Stimulated activated CD8-positive, alpha-beta memory T cell treated with anti-CD3 and anti-CD28 coated beads, Interleukin-7, amount 100 ng/mL, for 48 hours (primary cell): ENCODE measurements at places on chromosomes 4 and X.

- DNase-seq = no peak
Observed at GRCh38 chr4:186172546-186172945, 18.8 kb upstream of the CYP4V2 start.

DNA sequence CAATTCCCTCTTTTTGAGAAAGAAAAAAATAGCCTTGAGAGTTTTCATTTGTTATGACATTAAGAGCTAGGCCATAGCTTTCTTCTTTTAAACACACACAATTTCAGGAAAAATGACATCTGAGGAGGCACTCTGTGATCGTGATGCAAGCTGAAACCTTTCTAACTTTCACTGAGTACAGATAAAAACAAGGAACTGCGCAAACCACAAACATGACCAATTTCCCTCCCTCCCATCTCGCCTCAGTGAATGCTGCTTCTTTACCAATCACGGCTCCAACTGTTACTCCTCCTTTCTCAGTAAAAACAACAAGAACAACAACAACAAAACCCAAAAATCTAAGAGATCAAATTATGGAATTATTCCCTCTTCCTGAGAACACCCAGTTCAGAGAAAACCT lies 626.8 kb downstream of the TLL1 start:
- DNase-seq = no peak

DNA sequence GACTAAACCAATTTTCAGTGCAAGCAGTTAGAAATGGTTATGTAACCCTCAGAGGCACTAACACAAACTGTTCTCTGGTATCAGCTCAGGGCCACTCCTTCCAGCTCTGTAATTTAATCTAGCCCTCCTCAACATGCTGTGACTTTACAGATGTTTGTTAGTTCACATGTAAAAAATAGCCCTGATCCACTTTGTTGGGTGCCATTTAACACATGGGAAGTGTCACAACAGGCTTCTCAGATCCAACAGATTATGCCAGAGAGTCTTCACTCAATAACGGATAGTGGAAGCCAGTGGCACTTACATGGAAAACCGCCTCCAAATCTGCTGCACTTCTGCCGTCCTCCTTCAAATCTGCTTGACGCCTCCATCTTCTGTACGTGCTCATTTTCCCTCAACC lies 51.6 kb downstream of the ATP8A1 start:
- DNase-seq = no peak

GRCh38 chr4:167114416-167114971 lies 119.8 kb downstream of the SPOCK3 start:
- DNase-seq = no peak

GRCh38 chr4:26185436-26185835 lies 135.4 kb upstream of the RBPJ start:
- DNase-seq = no peak

DNA sequence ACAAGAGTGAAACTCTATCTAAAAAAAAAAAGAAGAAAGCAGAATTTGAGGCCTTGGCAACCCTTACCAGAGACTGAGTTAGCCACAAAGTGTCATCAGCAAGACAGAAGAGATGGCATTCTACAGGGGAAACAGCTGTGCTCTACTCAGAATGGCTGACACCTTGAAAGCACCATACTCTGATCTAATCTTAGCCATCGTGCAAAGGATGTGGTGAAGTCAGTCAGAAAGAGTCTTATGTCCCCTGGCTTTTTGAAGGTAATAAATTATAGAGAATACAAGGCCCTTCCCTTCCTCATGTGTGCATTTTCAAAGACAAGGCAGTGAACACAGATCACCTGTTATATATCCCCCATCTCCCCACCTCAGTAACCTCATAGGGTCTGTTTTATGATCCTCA lies 13.2 kb downstream of the CLNK start:
- no peak for DNase-seq

- no peak for DNase-seq
Observed at GRCh38 chr4:71941001-71941400, 90.8 kb upstream of the NPFFR2 start.

- DNase-seq = no peak
Observed at GRCh38 chr4:151198748-151199147, 78.2 kb upstream of the PRSS48 start.

GRCh38 chrX:48613502-48614160 lies 16.3 kb downstream of the WDR13 start:
- DNase-seq = no peak

DNA sequence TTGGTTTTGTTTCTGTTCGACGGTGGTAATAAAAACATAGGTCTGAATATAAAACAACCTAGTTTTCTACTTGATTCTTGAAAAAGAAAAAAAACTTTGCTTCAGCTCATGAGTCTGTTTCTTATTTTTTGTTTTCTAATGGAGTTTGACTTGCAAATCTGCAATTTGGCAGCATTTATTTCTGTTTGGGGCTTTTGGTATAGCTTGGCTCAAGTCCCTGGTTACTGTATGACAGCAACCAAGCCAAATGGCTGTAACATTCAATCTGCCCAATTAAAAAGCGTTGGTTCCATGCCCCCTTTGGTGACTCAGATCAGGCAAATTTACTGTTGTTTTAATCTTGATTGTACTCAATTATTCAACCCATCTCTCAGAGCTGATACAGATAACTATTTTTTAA lies 263.4 kb downstream of the GRIA3 start:
- DNase-seq = no peak

- no peak for DNase-seq
Observed at GRCh38 chr4:98199247-98199646, 56.0 kb upstream of the STPG2 start.

- no peak for DNase-seq
Observed at GRCh38 chr4:6929339-6929811, 19.7 kb downstream of the TBC1D14 start.

DNA sequence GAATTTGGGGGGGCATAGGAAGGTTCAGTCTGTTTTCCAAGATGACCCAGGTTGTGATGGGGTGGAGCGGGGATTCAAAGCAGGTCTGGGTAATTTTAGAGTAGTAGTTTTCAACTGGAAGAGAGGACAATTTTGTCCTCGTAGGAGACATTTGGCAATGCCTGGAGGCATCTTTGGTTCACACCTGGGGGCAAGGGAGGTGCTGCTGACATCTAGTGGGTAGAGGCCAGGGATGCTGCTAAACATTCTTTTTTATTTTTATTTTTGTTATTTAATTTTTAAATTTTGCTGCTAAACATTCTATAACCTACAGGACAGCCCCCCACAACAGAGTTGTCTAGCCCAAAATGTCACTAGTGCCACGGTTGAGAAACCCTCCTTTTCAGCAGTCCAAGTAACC lies 1.9 kb downstream of the RAB9A start:
- no peak for DNase-seq

DNA sequence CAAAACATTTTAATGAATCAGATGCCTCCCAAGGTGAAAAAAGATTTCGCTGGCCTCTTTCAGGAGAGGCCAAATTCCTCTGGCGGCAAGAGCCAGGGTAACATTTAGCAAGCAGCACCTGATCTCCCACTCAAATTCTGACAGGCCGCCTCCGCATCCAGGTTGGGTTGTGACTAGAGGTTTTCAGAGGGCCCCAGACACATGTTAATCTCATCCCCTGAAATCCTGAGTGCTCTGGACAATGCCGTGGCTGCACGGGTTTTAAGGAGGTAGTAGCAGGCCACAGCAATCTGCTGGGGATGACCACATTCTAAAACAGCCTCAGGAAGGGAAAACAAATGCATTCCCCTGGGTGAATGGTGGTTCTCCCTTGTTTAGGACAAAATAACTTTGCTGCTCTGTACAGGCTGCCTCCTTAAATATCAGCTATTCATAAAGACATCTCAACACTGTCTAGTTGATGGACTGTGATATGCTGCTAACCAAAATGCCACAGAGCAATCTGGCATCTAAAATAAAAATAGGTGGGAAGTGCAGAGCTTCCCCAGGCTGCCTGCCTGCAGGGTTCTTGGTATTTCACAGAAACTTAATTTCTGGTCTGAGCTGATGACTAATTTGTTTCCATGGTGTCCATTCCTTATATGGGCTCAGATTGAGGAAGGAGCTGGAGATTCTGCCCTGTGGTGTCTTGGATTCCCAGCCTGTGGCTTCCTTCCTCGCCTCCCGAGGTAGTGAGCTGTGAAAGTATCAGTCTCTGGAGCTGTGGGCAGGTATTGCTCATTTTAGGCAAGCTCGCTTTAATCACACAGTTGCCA lies 202.0 kb downstream of the DCLK2 start:
- DNase-seq = no peak

- DNase-seq = no peak
Observed at GRCh38 chrX:2709556-2709955, 18.5 kb downstream of the CD99 start.
